C1 segment of cervical spinal cord (tissue), 14 donors: ENCODE measurements at places on chromosomes 2 and 18.

- DNase-seq: peak; percentile 72
Observed at GRCh38 chr2:120312860-120313694, 32.9 kb upstream of the INHBB start.

- no peak for DNase-seq
Observed at GRCh38 chr2:161045726-161046125, 114.5 kb upstream of the TANK start.

DNA sequence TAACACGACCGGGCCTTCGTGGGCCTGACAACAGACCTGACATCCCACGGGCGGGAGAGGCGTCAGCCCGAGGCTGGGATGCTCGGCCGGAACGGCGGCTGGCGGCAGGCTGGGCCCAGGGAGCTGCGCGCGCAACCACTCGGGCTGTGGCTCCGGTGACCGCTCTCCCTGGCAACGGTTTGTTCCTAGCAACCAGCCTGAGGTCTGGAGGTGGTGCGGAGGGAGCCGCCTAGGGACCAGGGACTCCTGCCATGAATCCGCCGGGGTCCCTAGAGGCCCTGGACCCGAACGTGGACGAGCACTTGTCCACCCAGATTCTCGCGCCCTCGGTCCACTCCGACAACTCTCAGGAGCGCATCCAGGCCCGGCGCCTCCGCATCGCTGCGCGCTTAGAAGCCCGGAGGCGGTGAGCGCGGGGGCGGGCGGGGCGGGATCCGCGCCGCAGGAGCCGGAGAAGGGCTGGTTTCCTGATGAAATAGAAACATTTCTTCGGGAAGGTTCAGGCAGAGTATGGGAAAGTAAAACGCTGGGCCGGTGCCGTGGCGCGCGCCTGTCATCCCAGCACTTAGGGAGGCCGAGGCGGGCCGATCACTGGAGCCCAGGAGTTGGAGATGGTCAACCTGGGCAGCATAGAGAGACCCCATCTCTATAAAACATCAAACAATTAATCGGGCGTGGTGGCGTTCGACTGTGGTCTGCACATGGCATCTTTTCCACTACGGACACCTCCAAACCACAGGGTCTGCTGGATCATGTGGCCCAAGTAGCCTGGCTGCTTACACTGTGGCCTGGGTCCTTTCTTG, at the start of gene DRC1:
Gene DRC1, plus strand, starts transcription at position 182 of the 803 bp plus-strand sequence. Its CDS starts 70 bp downstream, at position 252.
- DNase-seq: no peak

DNA sequence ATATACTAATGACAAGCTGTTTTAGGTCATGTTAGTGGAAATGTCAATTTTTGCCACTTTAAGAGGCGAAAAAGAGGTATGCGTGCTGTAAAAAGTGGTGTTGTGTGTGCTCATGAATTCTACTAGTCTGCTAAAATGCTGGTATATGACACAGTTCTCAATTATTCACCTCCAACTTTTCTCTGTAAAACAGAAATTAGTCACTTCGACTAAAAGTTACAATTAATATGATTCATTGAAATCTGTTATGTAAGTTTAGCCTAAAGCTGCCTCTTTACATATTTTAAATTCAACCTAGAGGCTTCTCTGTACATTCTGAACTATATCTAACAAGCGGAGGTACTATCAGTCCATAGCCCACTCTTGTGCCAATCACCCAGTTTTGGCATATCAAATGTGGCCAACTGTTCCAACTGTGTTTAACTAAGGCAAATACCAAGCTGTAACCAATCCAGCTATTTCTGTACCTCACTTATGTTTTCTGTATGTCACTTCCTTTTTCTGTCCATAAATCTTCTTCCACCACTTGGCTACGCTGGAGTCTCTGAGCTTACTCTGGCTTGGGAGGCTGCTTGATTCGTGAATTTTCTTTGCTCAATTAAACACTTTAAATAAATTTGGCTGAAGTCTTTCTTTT, 20.8 kb downstream of the BAZ2B start:
- no peak for DNase-seq

DNA sequence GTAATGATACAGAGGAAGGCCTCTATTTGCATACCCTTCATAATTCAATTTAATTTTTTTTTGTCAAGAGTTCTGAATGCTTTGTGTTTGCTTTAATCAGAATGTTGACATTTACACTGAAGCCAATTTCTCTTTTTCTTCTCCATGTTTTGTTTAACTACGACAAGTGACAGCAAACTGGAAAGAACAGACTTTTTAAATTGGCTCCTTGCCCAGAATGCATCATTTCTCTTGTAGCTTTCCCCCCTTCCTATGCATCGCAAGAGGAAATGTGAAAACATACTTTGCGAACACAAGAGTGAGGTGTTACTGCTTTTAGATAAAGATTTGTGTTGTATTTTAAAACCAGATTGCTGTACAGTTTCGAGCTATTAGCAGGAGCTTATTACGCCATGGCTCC, 955.2 kb upstream of the CELF4 start:
- DNase-seq: no peak

GRCh38 chr2:131542438-131543384, 15.0 kb downstream of the CCDC74A start:
- no peak for DNase-seq

- DNase-seq: no peak
Observed at GRCh38 chr2:44389895-44390294, 28.1 kb downstream of the CAMKMT start.

GRCh38 chr2:63734510-63734909, 107.2 kb upstream of the UGP2 start:
- no peak for DNase-seq

GRCh38 chr2:11778923-11779757, 32.7 kb downstream of the LPIN1 start:
- peak; percentile 47 for DNase-seq

GRCh38 chr2:241564596-241565410, 6.3 kb downstream of the BOK start:
- DNase-seq: no peak

DNA sequence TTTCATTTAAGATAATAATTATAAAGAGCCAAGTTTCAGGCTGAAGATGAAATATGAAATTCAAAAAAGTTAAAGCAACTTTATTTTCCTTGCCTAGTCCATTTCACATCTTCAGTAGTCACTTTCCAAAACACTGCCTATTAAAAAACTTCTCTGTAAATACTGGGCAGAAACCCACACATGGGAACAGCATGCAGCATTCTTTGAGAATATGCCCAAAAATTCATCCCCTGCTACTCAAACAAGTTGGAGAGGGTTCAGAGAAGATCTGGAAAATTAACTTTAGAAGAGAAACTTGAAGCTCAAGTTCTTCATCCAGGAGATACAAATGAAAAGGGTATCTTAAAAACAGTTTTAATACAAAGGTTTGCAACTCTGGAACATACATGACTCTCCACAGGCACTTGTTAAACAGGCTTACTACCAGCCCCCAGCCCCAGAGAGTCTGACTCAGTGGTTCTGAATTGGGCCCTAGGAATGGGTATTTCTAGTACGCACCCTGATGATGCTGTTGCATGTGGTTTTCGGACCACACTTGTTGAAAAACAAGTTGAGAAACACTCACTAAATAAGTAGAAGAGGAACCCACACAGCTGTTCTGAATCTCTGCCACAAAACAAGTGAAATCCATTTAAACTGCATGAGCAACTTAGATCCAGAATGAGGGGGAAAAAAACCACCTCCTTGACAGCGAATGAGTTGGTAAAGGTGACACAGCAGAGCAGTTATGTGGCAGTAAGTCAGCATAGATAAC, 329.1 kb downstream of the SATB2 start:
- no peak for DNase-seq

DNA sequence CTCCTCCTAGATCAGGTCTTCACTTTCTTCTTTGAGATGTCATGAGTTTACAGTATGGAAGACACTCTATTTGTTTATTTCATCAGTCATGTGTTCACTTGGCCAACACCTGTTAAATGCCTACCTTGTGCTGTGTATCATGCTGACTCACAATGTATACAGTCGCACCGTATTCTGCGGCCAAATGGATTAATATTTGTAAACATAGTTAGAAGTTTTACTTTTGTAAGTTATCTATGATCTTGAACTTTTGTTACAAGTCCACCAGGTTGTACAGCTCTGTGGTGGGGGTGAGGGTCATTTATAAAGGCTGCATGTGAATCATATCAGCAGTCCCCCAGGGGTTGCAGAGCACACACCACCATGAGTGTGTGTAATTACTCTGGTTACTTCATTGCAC, 408.7 kb upstream of the NRP2 start:
- DNase-seq: no peak

GRCh38 chr2:168169097-168169745, 78.2 kb downstream of the STK39 start:
- DNase-seq: no peak

DNA sequence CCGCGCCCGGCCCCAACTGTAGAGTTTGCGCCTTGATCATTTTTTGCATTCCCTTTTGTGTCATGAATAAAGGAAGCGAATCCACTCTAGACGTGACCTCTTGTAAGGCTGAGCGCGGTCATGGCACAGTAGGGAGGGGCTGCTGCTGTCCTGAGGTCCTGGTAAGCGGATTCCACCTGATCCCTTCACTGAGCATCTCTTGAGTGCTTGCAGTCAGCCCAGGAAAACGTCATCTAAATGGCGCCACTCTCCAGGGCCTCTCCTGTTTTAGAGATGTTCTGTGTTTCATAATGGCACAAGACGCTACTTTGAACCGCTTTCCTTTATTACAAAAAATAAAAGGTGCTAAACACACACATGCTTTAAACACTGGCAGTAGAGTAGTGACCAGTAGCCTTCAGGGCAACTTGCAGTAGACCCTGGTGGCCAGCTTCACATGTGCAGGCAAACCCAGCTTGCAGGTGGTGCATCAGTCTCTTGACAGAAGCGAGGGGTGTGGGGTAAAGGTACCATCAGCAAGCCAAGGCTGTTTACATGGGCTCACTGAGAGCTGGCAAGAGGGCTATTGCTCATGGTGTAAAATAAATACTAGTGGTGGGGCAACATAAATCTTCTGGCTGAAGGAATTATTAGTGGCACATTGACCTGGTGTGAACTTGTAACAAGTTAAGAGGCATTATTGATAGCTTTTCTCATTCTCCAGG, 43.0 kb upstream of the ACKR3 start:
- no peak for DNase-seq

GRCh38 chr18:59724103-59724502, 26.9 kb upstream of the CCBE1 start:
- DNase-seq: no peak

- no peak for DNase-seq
Observed at GRCh38 chr2:46845542-46846486, 69.8 kb downstream of the MCFD2 start.

- no peak for DNase-seq
Observed at GRCh38 chr18:13930964-13931363, 15.6 kb upstream of the MC2R start.

GRCh38 chr2:56326346-56326741, 142.6 kb downstream of the CCDC85A start:
- no peak for DNase-seq

- DNase-seq: no peak
Observed at GRCh38 chr2:119414894-119415293, 16.8 kb upstream of the TMEM37 start.

GRCh38 chr18:10131460-10132395, 217.9 kb downstream of the VAPA start:
- no peak for DNase-seq
